ENCODE measurements at places on chromosomes 1 and 21. TPM values are rescaled to one million over a fixed set of nuclear protein-coding genes. Genes with fewer than 3 reads are reported as not detected.

The BSND gene
- not detected for total RNA-seq

The ACTA1 gene
- total RNA-seq = not detected

The GPR153 gene
- total RNA-seq = 6.2 TPM

The SCCPDH gene
- 46.8 TPM for total RNA-seq

The PPIAL4G gene
- not detected for total RNA-seq

The STPG1 gene
- total RNA-seq = 6.2 TPM

The ECM1 gene
- total RNA-seq = 1.5 TPM

The WDR4 gene
- total RNA-seq = 25.1 TPM

The RNU1-4 gene
- not detected for total RNA-seq

The ANGPTL1 gene
- not detected for total RNA-seq

The EVI5 gene
- 8.8 TPM for total RNA-seq

The CA14 gene
- total RNA-seq = not detected

The MMP23B gene
- total RNA-seq = 0.68 TPM

The AGT gene
- 0.13 TPM for total RNA-seq

The KCNJ6 gene
- 3.1 TPM for total RNA-seq

The GNAT2 gene
- total RNA-seq = 0.08 TPM

The SETSIP gene
- total RNA-seq = not detected

The NTMT2 gene
- total RNA-seq = not detected

All from A549 treated with dexamethasone at 1 μM for 4 hours (cell line).